ENCODE measurements at places on chromosomes 12 and 14.

GRCh38 chr14:56423544-56423943 is 156.1 kb upstream of the TMEM260 start:
- DNase-seq = no peak

GRCh38 chr14:104393898-104394381 is 185.6 kb upstream of the C14orf180 start:
- DNase-seq = no peak

DNA sequence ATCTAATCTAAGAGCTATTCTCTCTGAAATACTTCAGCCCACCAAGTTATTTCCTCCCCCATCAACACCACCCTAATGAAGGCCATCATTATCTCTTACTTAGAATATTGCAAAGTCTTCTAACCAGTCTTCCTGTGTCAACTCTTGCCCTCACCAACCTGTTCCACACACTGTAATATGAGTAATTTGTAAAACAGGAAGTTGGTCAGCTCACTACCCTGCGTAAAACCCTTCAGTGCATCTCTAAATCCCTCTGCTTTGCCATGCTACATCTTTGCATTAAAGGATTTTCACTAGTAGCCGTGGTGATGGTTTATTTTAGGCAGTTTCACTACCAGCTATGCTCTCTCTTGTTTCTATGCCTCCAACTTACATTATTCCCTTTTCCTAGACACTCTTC is 70.0 kb downstream of the KIF21A start:
- no peak for DNase-seq

- DNase-seq = peak; percentile 30
These were observed 29.1 kb upstream of the SOS2 start for GRCh38 chr14:50260511-50260910.

- no peak for DNase-seq
These were observed 326.3 kb downstream of the BMP4 start for GRCh38 chr14:53630336-53630735.

DNA sequence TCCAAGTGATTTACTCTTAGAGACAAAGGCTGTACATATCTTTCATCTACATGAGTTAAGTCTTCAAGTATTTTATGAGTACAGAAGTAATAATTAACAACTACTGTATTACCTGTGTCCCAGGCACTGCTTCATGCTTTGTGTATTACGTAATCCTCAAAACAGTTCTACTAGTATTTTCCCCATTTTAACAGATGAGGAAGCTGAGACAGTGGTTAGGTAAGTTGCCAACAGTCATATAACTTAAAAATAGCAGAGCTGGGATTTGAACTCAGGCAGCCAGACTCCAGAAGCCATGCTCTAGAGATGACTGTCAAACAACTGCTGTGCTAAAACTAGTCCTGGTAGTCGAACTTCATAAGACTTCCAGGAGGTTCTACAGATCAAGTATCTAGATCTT is 10.7 kb downstream of the TRMT5 start:
- DNase-seq = no peak
